Thoracic aorta (tissue), 2 donors: ENCODE measurements at places on chromosomes 6 and 20.

DNA sequence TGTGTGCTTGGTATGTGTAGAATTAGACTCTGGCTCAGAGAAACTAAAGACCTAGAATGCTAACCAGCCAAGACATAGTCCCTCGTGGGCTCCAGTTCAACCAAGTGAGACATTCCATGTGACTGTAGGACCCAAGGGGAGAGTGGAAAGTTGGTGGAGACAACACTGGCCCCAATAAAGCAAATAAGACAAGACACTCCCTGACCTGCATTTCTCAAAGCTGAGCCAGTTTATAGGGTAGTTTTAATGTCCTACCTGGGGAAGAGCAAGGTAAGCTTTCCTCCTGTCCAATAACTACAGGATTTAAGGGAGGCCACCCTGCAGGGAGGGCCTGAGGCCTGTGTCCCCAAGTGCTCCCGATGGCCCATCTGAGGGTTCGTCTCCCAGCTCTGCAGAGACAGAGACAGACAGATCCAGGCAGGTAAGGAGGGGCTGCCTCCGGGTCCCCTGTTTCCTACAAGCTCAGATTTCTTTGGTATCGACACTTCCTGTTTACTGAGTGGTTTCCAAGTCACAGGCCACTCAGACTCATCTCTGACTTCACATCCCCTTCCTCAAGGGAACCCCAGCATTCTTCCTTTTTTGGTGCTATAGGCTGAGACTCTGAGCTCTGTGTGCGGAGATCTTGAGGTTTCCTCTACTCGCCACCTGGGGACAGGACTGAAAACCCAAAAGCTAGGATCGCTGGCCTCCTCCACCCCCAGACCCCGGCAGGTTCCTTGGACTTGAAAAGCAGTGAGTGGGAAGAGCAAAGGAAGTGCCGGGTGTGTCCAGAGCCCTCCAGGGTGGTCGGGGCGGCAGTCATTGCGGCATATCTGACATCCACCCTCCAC is 92.4 kb downstream of the PRND start:
- no peak for DNase-seq
- no peaks in the 10 kb centered on the region for H3K27me3 ChIP-seq
- no peak overlapping the region for H3K27ac ChIP-seq
- H3K4me3 ChIP-seq = peak overlapping the region; percentile 56

DNA sequence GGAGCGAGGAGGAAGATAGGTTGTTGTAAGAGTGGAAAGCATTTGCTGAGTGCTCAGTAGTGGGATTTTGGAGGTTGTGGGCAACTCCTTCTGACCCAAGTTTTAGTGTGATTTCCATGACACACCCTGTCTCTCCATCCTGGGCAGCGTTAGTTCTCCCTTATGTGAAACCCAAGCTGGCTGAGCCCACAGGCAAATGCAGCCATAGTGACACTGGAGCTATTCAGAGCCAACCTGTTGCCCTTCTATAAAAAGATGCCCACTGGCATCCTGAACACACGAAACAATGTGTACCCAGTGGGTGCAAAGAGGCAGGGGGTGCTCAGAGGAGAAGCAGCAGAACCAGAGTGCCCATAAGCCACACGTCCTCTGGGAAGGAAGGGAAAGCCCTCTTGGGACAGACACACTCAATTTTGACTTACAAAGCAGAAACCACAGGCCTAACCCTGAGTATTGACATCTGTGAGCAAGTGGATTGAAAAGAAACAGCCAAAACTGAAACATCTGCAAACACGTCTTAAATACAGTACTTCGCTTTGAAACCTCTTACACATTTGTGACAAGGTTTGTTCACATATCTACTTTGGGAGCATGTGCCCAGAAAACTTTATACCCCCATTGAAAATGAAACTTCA is 54.6 kb downstream of the BPIFB1 start:
- H3K27me3 ChIP-seq = no peaks in the 10 kb centered on the region
- H3K36me3 ChIP-seq = no peaks in the 10 kb centered on the region
- DNase-seq = no peak
- H3K4me1 ChIP-seq = no peaks in the 10 kb centered on the region

DNA sequence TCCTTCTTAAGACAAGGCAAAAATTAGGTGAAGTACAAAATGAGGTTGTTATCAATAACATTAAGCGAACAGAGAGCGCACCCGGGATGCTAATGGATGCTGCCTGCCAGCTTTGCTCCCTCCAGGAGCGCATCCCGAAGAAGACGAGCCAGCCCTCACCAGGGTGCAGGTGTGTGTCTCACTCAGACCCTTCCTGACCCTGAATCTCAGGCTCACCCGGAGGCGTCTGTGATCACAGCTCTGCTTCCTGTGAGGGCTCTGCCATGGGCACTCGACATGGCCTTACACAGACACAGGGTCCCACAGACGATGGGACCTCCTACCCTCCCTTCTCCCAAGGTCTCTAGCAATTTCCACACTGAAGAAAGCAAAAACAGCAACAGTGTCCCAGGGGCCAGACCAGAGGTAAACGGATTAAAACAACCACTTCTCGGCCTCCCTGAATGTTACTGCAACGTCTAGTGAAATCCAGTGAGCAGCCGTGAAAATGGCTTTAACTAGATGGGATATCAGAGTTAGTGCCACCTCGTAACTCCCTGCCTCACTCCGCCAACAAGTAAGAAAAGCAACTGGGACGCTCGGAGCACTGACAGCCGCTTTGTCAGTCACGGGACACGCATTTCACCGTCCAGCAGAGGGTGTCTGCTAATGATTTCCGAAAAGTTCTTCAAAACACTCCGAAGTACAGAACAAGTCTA is 11.7 kb downstream of the ZBTB46 start:
- H3K4me1 ChIP-seq = no peaks in the 10 kb centered on the region
- no peaks in the 10 kb centered on the region for H3K27me3 ChIP-seq
- no peak overlapping the region for H3K27ac ChIP-seq
- no peak overlapping the region for H3K4me3 ChIP-seq

DNA sequence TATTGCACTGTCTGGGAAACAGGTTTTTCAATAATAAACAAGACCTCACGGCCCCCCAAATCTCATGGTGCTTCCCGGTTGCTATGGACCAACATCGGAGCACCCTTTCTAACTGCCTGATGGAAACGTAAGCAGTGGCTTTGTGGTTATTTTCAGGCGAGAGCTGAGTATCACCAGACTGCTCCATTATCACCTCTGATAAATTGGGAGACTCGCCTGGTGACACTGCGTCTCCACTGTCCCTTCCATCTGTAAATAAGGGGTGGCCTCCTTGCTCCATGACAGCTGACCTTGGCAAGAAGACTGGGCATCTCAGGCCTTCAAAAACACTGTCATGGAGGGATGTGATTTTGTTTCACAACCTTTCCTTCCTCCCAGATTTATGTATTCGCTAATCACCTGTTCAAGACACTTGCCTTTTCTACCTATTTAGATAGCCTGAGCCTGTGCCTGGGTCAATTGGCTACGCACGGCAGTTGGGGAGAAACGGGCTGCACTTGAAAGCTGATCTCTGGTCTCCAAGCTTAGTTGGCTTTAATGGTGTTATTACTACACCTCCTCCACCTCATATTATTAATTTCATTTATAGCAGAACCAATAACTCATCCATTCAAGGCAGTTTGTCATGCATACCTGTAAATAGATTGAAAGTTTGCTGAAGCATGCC is 17.7 kb upstream of the CDH4 start:
- H3K4me1 ChIP-seq = no peaks in the 10 kb centered on the region
- no peak overlapping the region for H3K27ac ChIP-seq
- H3K27me3 ChIP-seq = no peaks in the 10 kb centered on the region
- no peaks in the 10 kb centered on the region for H3K36me3 ChIP-seq
- no peak overlapping the region for H3K4me3 ChIP-seq
- DNase-seq = no peak
